ENCODE measurements at places on chromosomes 5 and 9. TPM values are rescaled to one million over a fixed set of nuclear protein-coding genes. Genes with fewer than 3 reads are reported as not detected.

GRCh38 chr9:129879103-129879699, 43.9 kb downstream of the USP20 start:
- H3K27ac ChIP-seq = no peak overlapping the region
- H3K36me3 ChIP-seq = no peaks in the 10 kb centered on the region
- peaks cover 5% of the 10 kb centered on the region for H3K4me1 ChIP-seq
- no peak overlapping the region for H3K4me3 ChIP-seq

DNA sequence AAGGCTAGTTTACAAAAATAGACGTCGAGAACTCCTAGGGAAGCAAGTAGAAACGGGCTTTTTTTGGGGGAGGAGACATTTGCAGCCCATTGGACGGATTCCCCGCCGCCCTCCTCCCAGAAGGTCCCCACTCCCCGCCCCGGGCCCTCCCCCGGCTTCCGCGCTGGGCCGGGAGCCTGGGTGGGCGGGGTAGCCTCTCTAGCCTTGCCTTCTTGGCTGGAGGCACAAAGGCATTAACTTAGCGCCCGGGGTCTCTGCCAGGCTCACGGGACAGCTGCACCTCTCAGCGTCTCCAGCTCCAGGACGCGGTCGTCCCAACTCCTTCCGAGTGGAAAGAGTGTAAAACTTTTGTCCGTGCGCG, at the start of gene DMRTA1:
Gene DMRTA1 (plus strand): TSS at position 236 of the 361 bp plus-strand sequence. CDS start 242 bp downstream, outside the sequence.
- peak; percentile 67 for DNase-seq
- peak within 1 kb of the TSS; percentile 75 for H3K27ac ChIP-seq
- peak within 1 kb of the TSS; percentile 70 for H3K4me3 ChIP-seq

- H3K4me3 ChIP-seq = no peak overlapping the region
- H3K36me3 ChIP-seq = no peaks in the 10 kb centered on the region
- H3K27ac ChIP-seq = no peak overlapping the region
- no peak for DNase-seq
- H3K4me1 ChIP-seq = no peaks in the 10 kb centered on the region
Observed at GRCh38 chr5:30413540-30413939, 779.9 kb upstream of the CDH6 start.

DNA sequence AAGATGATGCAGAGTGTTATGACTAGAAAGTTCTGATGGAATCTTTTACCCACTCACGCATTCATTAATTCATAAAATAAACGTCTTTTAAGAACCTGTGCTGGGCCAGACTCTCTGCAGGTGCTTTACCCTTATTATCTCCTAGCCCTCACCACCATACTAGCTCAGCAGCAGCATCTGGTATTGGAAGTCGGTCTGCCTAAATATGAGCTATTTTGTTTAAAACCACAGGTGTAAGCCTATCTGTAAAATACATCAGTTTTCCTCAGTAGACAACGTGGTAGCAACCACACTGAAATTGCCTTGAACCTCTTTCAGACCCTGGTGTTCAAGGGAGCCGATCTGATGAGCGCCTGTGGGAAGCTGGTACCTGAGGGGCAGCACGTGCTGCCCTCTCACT, 69.4 kb downstream of the PPIC start:
- no peaks in the 10 kb centered on the region for H3K4me1 ChIP-seq
- H3K36me3 ChIP-seq = no peaks in the 10 kb centered on the region
- no peak for DNase-seq

- DNase-seq = no peak
- H3K27me3 ChIP-seq = no peaks in the 10 kb centered on the region
- no peaks in the 10 kb centered on the region for H3K4me1 ChIP-seq
- H3K36me3 ChIP-seq = no peaks in the 10 kb centered on the region
Observed at GRCh38 chr5:98231089-98231488, 542.4 kb upstream of the RGMB start.

DNA sequence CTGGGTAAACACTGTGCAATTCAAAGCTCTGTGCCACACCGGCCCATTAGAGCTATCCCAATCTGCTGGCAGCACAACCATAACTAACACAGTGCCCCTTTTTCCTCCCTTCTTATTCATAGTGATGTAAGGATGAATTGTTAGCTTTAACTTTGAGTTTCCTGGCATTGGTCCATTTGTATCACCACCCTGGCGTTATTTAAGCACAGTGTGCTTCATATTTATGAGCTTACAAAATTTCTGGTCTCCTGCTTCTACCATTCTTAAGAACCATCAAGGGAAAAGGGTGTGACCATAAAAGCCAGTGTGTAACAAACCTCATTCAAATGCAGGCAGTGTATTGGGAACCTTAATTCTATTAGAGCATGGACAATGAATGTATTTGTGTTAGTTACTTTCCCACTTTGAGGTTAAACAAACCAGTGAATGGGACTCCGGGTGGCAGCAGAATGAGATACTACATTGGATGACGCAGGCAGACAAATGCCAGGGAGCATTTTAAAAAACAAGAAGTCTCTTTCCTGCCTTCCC, 222.6 kb downstream of the TMEM161B start:
- DNase-seq = no peak
- H3K27ac ChIP-seq = no peak overlapping the region
- H3K27me3 ChIP-seq = no peaks in the 10 kb centered on the region

DNA sequence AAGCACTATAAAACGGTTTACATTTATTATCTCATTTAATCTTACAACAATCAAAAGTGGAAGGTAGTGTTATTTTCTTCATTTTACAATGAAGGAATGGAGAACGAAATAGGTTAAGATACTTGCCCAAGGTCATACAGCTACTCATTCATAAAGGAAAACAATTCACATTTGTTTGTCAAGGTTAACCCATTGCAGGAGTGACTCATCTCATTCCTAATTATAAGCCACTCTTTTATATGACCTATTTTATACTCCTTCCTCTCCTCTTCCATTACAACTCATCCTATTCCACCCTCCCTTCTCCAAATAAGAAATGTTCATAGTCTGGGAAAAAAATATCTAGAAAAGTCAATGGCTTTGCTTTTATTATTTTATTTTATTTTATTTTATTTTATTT, 29.6 kb downstream of the CRHBP start:
- DNase-seq = no peak
- H3K4me1 ChIP-seq = no peaks in the 10 kb centered on the region
- H3K27me3 ChIP-seq = no peaks in the 10 kb centered on the region
- no peaks in the 10 kb centered on the region for H3K36me3 ChIP-seq
- H3K27ac ChIP-seq = no peak overlapping the region
- H3K4me3 ChIP-seq = no peak overlapping the region

GRCh38 chr5:138668451-138669380, 84.5 kb upstream of the CTNNA1 start:
- DNase-seq = no peak
- no peaks in the 10 kb centered on the region for H3K4me1 ChIP-seq
- H3K27ac ChIP-seq = no peak overlapping the region
- H3K27me3 ChIP-seq = no peaks in the 10 kb centered on the region

The INPP5E gene
- 6.7 TPM for total RNA-seq

DNA sequence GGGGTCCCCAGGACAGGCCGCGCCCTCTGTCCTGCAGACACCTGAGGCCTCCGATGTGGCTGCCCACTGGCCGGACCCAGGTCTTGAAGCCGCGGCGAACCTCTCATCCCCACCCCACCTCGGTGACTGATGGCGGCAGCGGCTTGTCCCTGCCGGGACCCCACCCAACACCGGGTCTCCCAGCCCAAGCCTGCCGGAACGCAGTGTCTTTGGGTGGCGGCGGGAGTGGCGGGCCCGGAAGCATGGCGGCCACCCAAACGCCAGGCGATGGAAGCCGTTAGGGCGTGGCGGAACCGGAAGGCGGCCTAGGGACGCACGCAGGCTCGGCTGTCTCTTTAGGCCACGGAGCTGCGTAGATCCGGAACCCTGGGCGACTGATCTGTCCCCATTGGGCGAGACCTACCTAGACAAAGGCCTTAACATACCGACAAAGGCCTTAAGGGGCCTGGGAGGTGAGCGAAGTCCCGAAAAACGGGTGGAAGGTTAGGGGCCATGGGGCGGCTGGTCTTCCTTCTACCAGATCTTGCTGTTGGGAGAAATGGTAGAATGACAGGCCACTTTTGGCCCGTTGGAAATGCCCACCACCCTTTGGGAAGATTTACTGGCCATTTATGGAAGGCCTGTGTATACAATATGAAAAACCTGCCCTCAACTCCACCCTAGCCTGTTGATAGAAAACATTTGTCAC, 94.6 kb upstream of the SMC2 start:
- no peak for DNase-seq
- no peak overlapping the region for H3K27ac ChIP-seq
- H3K4me3 ChIP-seq = no peak overlapping the region
- no peaks in the 10 kb centered on the region for H3K36me3 ChIP-seq
- H3K4me1 ChIP-seq = no peaks in the 10 kb centered on the region
- H3K27me3 ChIP-seq = no peaks in the 10 kb centered on the region

DNA sequence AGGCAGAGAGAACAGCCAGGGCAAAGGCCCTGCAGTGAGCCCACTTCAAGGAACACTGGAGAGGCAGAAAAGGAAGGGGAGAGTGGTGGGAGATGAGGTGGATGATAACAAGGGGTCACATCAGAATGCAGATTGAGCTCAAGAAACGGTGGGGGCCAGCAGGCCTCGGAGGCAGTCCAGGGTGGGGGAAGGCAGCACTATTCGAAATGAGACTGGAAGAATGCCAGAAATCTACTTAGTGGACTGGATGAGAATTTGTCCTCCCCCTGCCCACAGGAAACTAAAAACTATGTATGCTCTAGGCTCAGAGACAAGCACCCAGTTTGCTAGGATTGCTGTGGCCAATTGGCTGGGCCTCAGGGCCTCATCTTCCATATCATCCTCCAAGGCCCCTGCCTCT, 148.7 kb downstream of the ADAMTS12 start:
- DNase-seq = no peak
- no peaks in the 10 kb centered on the region for H3K4me1 ChIP-seq
- H3K27ac ChIP-seq = no peak overlapping the region
- no peaks in the 10 kb centered on the region for H3K27me3 ChIP-seq

DNA sequence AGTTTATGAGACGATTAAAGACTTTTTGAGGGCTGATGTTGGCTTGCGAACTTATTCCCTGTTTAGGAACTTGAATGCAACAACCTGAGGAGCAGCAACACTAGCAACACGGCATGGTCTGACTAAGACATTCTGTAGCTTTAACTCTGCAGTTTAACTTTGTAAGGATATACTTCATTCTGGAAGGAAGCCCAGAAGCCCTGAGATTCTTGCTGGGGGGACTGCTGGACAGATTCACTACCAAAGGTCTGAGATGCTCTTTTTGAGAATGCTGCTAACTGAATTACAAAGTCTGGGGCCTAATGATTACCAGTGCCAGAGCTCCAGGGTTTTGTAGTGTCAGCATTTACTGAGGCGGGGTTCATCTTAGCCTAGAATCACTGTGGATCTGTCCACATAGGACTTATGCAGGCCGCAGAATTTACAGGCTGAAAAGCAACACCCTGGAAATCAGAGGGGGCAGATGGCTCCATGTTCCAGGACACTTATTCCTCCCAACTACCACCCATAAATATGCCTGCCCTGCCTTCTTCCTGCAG, 537.1 kb upstream of the CDH18 start:
- no peaks in the 10 kb centered on the region for H3K36me3 ChIP-seq
- no peaks in the 10 kb centered on the region for H3K27me3 ChIP-seq
- H3K4me1 ChIP-seq = no peaks in the 10 kb centered on the region

DNA sequence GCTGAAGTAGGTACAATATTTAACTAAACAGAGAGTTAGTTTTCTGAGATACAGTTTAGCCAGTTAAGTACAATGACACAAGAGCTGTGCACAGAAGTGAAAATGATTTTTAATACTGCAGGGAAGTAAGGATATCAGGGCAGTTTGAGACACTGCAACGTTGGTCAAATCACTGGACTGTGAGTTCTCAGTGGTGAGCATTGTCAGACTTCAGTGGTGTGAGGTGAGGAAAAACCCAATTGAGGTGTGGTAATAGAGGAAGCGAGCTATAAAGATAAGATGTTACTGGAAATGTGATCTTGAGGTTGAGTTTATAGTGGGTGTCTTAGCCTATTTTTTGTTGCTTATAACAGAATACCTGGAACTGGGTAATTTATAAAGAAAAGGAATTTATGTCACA, 12.8 kb upstream of the FBXL7 start:
- H3K4me3 ChIP-seq = no peak overlapping the region
- no peak for DNase-seq
- H3K27me3 ChIP-seq = no peaks in the 10 kb centered on the region
- H3K27ac ChIP-seq = no peak overlapping the region
- no peaks in the 10 kb centered on the region for H3K36me3 ChIP-seq
- H3K4me1 ChIP-seq = no peaks in the 10 kb centered on the region

DNA sequence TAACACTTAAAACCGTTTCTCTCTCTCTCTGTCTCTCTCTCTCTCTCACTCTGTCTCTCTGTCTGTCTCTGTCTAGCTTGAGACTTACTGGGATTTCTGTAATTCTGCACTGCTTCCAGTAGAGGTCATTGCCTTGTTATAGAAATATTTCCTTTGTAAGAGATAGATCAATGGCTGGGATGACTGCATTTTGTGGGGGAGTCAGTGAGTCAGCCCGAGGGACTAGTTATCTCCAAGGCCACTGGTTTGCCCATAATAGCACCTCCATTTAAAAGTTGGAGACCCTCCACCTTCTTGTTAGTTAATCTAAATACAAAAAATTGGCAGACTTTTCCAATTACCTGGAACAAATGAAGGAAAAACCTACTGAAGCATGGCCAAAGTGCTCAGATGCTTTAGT, 547.2 kb downstream of the LRRC70 start:
- H3K4me3 ChIP-seq = no peak overlapping the region
- no peak overlapping the region for H3K27ac ChIP-seq
- no peaks in the 10 kb centered on the region for H3K27me3 ChIP-seq
- no peaks in the 10 kb centered on the region for H3K36me3 ChIP-seq
- no peaks in the 10 kb centered on the region for H3K4me1 ChIP-seq

- no peak overlapping the region for H3K4me3 ChIP-seq
- DNase-seq = no peak
- no peaks in the 10 kb centered on the region for H3K36me3 ChIP-seq
- peaks cover 19% of the 10 kb centered on the region for H3K27me3 ChIP-seq
- H3K27ac ChIP-seq = no peak overlapping the region
- H3K4me1 ChIP-seq = no peaks in the 10 kb centered on the region
Observed at GRCh38 chr9:129703667-129704355, 38.4 kb downstream of the PRRX2 start.

DNA sequence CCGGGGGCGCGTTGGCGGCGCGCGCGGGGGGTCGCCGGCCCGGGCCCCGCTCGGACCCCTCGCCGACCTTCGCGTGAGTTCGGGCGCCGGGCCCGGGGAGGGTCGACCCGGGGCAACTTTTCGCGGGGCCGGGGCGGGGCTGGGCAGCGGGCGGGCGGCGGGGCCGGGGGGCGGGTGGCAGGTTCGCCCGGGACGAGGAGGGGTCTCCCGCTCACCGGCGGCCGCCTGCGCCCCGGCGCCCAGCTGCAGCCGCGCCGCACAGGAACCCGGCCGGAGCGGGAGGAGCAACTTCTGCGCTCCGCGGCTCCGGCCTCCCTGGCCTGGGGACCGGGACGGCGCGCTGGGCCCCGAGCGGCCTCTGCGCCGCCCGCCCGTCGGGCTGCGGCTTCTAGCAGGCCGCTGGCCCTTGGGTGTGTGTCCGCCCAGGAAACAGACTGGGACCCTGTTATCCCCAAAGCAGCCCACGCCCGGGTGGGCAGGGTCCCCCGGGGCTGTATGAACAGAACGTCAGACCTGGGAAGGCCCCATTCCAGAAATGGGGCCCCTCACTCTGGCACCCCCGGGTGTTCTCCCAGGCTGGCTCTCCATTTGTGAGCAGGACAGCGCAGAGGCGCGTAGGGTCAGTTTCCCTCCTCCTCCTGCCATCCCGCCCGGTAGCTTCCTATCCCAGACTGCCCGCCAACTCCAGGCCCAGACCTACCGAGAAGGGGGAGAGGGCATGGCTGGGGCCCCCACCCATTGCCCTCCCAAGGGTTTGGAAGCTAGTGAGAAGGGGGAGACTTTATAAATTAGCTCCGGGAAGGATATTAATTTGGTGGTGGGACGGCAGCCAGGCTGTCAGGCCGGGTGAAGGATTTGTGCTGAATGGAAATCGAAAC, 708 bp downstream of the RXRA start:
- peak overlapping the region; percentile 88 for H3K4me3 ChIP-seq
- H3K27ac ChIP-seq = peak overlapping the region; percentile 99
- peaks cover 55% of the 10 kb centered on the region for H3K4me1 ChIP-seq
- H3K27me3 ChIP-seq = no peaks in the 10 kb centered on the region
- H3K36me3 ChIP-seq = no peaks in the 10 kb centered on the region
- no peak for DNase-seq

The SLC6A18 gene
- total RNA-seq = not detected

All from gastrocnemius medialis (tissue), 4 donors.